ENCODE measurements at places on chromosomes 3 and 15.
A peak's percentile ranks its signal among the peaks of the same experiment; 100 is the strongest.

DNA sequence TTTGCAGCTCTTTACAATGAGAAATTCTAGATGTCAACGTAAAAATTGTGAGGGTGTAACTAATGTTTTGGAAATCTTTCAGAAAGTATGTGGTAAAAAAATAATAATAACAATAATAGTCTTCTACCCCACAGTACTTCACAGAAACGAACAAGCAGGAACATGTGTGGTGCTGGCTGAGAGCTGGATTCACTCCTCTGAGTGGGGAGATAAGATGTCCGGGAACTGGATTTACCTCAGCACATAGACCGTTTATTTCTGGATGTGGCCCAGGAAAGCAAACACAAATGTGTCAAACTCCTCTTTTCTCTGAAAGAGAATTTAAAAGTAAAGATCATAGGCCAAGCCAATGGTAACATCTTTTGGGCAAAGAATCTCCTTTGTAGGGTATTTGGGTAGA, 103.4 kb downstream of the SLC49A4 start:
- no peak for DNase-seq

- DNase-seq = no peak
Measured at GRCh38 chr3:8499181-8499611, 2.4 kb upstream of the LMCD1 start.

- DNase-seq = no peak
Measured at GRCh38 chr15:71288348-71288955, 173.2 kb downstream of the THSD4 start.

DNA sequence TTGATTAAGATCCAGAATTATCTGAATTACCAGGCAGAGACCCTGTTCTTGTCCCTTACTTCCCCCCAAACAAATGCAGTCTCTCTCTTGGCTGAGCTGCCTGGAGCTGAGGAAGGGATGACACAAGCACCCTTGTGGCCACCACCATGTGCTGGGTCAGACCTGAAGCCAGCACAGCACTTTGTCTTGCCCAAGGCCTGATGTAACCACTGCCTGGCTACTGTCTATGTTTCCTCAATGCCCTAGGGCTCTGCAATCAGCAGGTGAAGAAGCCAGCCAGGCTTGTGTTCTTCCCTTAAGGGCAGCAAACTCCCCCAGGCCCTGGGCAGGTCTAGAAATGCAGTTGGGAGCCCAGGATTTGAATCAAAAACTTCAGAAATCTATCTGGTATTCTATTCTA, 15.8 kb upstream of the CASR start:
- DNase-seq = no peak

DNA sequence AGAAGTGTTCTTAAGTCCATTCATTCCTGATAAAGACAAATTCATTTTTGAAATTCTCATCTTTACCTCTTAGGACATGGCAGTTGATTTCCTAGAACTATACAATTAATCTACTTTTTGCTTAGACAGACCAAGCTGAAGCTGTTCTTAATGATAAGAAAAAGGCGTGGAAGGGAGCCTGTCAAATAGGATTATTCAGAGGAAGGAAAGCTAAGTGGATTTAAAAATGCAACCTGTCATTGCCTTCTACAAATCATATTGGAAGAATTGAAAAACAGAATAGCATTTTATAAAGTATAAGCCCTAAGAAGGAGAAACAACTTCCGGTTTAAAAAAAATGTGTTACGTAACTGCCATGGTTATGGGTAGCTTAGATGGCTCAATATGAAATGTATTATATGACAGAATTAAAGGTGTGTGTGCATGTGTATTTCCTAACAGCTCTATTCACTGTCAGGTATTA, 81.2 kb upstream of the RAP2B start:
- no peak for DNase-seq

GRCh38 chr3:16467393-16467792, 46.1 kb downstream of the RFTN1 start:
- no peak for DNase-seq

GRCh38 chr3:99878005-99878404, 60.3 kb downstream of the CMSS1 start:
- DNase-seq = no peak

DNA sequence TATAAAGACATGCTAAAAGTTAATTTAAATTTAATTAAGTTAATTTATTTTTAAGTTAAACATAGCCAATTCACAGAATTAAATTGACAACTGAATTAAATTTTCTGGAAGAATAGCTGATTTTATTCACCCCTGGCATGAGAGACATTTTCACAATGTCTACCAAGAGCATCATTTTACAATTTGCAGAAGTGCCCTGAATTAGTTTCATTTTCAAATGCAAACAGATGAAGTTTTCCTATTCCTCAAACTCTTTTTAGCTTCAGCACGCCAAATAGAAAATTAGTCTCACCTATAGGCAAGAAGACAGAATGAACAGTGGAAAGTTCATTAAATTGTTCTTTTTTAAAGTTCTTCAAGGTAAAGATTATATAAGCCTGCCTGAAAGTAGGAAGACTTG, 259.3 kb downstream of the ZBBX start:
- DNase-seq = no peak

GRCh38 chr3:170081079-170081741, 43.4 kb downstream of the GPR160 start:
- no peak for DNase-seq

GRCh38 chr3:172132159-172132586, 92.8 kb downstream of the FNDC3B start:
- DNase-seq = peak; percentile 15

DNA sequence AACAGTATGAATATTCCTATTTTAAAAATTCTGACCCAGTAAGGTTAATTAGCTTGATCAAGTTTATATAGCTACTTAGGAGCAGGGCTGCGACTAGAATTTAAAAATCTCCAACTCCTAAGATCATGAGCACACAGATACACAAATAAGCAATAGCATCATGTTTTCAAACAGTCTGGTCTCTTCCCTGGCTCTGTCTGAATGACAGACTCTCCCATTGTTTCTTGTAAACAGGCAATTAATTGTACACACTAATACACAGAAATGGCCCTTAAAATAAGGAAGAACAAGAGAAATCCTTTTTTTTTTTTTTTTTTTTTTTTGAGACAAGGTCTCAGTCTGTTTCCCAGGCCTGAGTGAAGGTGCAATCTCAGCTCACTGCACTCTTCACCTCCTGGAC, 1064.4 kb upstream of the CFAP20DC start:
- DNase-seq = no peak

DNA sequence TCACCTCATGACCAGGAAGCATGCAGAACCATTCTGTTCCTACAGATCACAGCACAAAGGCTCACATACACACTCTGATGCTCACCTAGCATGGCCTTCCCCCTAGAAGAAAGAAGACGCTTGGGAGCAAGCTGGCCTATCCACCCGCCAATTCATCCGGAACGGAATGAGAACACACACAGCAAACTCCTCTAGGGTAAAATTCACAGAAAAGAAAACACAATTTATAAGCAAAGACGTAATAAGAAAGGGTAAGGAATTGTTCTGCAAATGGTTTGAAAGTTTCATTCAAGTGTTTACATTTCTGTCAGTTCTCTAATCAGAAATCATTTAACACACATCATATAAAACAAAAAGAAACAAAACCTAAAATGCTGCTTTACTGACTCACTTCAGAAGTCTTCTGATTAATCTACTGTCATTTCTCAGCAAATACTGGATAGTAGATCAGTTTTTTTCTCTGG, 218.1 kb downstream of the OSBPL10 start:
- DNase-seq = no peak

- DNase-seq = no peak
Measured at GRCh38 chr15:69848551-69849231, 249.0 kb downstream of the TLE3 start.

DNA sequence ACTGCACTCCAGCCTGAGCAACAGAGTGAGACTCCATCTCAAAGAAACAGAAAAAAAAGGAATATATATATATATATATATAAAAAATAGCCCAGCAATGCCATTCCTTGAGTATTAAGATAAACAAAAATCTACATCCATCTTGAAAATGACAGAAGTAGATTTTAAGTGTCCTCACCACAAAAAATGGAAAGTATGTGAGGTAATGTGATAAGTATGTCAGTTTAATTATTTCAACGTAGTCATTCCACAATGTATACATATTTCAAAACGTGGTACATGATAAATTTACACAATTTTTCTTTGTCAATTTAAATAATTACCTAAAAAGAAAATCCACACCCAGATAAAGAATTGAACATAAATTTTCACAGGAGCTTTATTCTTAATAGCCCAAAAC, 54.9 kb downstream of the HCN4 start:
- DNase-seq = no peak

GRCh38 chr3:106302451-106303221, 433.8 kb upstream of the CBLB start:
- DNase-seq = no peak

DNA sequence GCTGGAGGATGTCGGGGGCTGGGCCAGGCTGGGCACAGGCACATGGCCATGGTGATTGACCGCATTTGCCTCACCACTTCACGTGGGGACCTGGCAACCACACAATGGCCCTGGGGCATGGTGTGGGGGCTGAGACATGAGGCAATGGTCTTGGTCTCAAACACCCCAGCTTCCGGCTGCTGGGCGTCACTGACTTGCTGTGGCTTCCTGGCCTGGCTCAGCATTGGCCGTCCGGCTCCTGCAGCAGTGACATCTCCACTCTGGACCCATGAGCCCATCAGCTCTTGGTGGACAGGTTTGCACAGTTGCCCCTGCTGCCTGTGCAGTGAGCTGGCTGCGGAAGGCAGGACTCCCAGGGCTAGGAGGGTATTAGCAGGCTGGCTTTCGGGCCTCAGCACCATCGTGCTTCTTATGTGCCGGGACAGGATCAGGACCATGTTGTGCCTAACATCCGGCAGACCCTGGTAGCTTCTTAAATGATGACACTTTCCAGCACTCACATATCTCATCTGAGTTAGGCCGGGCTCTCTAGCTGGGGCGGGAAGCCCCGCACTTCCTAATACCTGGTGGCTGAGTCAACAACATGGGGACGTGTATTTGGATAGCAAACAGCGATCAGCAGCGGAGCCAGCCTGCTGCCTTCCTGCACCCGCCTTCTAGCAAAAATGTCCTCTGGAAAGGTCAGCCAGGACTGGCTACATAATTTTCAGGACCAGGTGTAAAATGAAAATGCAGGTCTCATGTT, 34.1 kb downstream of the ZNF710 start:
- DNase-seq = peak; percentile 58

GRCh38 chr3:112582244-112582874, 20.5 kb downstream of the SLC35A5 start:
- peak; percentile 85 for DNase-seq

GRCh38 chr3:75395580-75396315, 268.4 kb upstream of the FRG2C start:
- DNase-seq = no peak

DNA sequence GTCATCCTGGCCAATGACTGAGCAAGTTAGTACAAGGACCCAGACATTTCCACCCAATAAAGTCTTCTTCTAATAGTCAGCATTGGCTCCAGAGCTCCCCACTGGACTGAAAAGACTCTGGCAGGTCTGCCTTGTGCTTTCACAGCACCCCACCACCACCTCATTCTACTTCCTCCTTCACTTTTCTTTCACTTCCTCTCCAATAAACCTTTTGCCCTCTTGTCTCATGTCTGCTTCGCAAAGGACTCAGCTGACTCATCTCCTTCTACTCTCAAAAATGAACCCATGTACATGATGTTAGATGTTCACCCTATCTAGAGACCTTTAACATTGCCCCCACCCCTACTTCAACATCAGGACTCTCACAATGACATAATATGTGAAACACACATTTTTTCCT, 181.0 kb upstream of the PPP2R3A start:
- DNase-seq = no peak

DNA sequence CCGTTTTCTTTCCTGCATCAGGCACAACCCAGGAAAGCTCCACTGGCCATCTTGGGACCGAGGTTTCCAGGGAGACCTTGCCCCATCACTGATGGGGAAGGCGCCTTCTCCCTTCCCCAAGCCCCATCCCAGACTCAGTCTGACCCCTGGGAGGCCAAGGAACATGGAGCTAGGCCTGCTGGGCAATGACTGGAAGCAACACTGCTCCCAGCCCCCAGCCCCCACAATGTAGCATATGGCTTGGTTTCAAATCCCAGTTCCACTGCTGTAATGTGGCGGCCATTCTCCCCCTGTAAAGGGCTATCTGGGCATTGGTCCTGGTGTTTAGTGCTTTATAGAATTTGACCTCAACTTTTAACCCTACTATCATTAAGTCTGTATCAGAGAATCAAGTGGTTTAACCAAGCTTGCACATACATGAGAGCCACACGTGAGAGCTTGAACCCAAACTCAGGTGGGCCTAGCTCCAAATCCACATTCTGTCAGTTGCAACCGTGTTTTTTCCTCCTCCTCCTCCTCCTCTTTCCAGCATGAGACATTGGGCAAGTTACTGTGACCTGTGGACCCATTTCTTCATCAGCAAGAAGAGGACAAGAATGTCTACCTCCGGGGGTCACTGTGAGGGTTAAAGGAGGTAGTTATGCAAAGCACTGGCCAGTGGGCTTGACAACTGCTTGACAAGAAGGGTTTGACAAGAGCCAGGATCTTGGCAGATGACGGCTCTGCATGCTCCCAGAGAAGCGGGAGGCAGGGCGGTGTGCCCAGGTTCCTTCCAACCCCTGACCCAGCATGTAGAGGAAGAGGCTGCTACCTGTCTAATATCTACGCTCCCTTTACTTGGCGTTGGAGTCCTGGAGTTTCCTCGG, 37.4 kb downstream of the KLHL25 start:
- DNase-seq = no peak

- no peak for DNase-seq
Measured at GRCh38 chr3:1962396-1963088, 136.1 kb upstream of the CNTN4 start.

GRCh38 chr15:59797756-59798604, 108.9 kb upstream of the BNIP2 start:
- no peak for DNase-seq

- DNase-seq = peak; percentile 6
Measured at GRCh38 chr3:33218446-33219174, at the start of gene SUSD5. TSS of gene SUSD5 (minus strand) at chr3:33218810. CDS start at chr3:33218797, 13 bp downstream.

DNA sequence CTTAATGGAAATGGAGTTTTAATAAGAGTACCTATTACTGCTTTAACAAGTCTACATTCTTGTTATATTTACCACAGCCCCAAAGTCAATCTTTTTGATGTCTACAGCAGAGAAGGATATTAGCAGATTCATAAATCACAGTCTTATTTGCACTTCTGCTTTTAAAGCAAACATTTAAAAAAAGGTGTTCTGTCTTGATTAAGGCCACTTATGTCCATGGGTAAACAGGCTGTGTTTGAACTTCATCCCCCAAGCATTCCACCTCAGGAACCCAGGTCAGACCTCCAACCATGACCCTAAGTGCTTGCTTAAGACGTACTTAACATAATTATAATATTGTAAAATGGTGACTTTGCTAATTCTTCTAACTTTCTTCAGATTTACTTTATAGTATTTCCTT, 113.4 kb downstream of the CMSS1 start:
- DNase-seq = no peak

- DNase-seq = no peak
Measured at GRCh38 chr15:60093273-60094067, 89.4 kb downstream of the FOXB1 start.

DNA sequence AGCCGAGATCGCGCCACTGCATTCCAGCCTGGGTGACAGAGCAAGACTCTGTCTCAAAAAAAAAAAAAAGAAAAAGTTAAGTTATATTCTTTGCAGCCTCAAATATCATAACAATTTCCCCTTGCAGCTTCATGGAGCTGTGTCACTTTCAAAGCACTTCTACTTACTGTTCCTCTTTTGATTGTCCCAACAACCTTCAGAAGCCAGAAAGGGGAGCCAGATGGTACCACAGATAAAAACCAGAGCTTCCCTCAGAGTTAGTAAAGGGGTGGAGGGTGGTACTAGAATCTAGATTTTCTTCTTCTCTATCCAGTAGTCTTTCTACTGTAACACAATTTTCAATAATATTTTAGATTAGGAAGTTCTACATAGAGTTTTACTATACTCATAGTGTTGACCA, 188.8 kb downstream of the TAFA4 start:
- DNase-seq = peak; percentile 36

Data from Kasumi-1 (cell line).